ENCODE measurements at places on chromosomes 16 and 17.

DNA sequence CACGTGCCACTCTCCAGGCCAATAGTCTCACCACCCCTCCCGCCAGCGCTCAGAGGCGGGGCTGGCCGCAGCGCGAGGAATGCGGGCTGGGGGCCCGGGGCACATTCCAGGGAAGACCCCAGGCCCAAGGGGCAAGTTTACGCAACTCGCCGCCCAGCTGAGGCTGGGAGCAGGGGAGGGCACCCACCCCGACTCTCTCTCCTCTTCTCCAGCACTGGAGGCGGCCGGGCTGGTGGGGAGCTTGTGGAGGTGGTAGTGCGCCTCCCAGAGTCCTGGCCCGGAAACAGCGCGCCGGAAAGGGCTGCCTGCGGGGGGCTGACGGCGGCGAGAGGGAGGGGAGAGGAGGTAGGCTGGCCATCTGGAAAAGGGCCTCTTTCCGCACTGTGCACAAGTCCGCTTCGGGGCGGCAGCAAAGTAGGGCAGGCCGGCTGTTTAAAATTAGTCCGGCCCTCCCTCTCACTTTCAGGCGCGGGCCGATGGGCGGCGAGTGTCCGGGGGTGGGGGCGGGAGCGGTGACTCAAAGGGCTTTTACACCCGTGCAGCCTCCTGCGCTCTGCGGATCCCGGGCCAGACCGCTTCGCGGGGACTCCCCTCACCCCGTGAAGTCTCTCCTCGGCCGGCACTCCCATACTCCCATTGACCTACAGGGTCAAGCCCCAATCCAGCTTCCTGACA is 1.1 kb downstream of the FHOD1 start:
- DNase-seq = peak; percentile 71

DNA sequence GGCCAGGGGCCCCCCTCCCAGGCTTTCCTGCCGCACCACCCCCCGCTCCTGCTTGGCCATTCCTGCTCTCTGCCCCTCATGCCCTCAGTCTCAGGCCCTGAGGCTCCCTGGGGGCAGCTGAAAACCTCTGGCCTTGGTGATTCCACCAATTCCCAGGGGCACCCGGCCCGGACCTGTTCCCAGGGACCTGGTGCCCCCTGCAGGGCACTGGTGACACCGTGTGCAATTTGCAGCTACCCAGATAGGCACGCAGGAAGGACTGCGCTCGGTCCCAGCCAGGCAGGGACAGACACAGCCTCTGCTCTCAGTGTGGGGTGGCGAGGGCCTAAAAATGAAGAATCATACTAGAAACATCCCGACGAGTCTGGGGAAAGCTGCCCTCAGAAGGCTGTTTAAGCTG is 13.4 kb downstream of the WFDC1 start:
- DNase-seq = peak; percentile 30

DNA sequence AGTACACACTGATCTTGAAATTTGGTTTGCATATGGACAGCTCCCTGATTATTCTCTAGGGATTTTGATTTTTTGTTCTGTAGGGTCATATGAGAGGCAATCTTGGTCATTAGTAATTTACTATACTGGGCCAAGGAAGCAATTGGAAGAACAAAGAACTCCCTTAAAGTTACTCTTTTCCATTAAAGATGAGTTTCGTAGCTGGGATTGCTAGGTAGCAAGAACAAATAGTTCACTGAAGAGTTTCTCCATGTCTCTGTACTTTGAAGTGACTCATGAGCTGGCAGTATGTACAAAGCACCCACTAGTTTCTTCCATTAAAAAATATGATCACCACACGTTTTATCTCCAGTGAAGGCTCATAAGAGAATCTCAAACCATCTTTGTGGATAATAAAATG is 6.2 kb upstream of the BCAS3 start:
- no peak for DNase-seq

GRCh38 chr17:73017658-73018057 is 74.8 kb downstream of the SLC39A11 start:
- DNase-seq = no peak

DNA sequence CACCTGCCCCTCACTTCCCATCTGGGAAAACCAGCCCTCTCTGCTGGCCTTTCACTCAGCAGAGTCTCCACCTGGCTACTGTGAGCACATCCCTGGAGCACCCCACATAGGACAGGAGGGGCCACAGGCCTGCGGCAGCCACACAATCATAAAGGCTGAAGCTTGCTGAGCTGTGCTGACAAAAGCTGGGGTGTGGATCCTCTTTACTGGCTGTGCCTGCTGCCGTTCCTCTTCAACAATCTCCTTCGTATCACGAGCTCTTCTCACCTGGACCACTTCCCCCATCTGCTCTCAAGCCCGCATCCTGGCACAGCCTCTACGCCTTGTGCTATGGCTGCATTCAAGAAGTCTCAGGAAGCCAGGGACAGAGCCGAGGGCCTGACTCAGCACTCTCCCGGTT is 86.1 kb downstream of the ZNF778 start:
- no peak for DNase-seq

All from renal cortical epithelial cell (primary cell).